Stimulated activated memory B cell treated with anti-CD40 and anti-IgM and Interleukin-4, amounts not matched to agents 10 μg/mL and 1 μg/mL and 100 μg/mL, for 72 hours (primary cell): ENCODE measurements at places on chromosomes 7 and 10.

GRCh38 chr10:117997673-117998072 is 49.1 kb downstream of the RAB11FIP2 start:
- H3K27me3 ChIP-seq = no peaks in the 10 kb centered on the region
- H3K27ac ChIP-seq = no peak overlapping the region
- no peak for ATAC-seq

DNA sequence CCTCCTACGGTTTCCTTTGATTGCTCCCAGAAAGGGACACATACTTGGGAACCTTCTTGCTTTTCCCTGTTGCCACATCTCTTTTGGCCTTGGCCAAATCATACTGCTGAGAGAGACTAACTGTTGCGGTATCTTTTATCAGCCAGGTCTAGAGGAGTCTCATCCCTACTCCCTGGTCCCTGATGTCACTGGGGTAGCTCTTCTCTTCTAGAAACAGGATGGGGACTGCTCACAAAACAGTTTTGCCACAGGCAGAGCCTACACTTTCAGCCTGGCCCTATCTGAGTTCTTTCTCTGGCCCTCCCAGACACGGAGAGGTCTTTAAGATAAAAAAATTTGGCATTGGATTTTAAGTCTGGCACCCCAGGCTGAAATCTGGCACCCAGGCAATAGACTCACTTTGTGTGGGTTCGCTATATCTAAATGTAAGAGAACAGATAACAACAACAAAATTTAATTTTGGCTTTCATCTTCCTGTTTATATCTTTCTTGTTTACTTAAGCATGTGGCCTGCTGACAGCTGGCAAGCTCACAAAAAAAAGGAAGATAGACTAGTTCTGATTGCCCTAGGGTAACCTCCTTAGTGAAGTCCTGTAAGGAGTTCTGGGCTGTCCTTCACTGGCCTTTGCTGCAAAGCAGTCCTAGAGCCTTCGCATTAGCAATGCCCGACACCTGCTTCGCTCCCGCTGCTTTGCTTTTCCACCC is 228.3 kb upstream of the NPVF start:
- H3K27me3 ChIP-seq = peaks cover 16% of the 10 kb centered on the region
- H3K27ac ChIP-seq = no peak overlapping the region
- H3K4me3 ChIP-seq = no peak overlapping the region
- ATAC-seq = no peak
- H3K36me3 ChIP-seq = no peaks in the 10 kb centered on the region
- H3K4me1 ChIP-seq = no peaks in the 10 kb centered on the region

DNA sequence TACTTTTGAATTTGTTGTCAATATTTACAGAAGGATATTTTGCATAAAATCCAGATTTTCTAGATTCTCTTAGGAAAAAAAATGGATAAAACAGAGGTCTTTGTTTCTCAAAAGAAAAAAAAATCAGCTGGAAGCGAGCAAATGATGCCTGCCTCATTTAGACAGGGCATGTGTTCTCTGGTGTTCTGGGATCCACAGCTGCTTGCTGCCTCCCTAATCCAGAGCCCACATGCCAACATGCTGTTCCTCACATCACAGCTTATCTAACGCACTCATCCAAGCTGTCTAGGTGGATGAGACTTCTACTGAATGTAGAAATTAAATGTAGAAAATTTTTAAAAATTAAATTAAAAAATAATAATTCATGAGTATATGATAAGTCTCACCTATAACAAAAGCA is 630.1 kb downstream of the SORCS1 start:
- no peaks in the 10 kb centered on the region for H3K27me3 ChIP-seq
- ATAC-seq = no peak
- H3K36me3 ChIP-seq = no peaks in the 10 kb centered on the region
- H3K27ac ChIP-seq = no peak overlapping the region
- no peaks in the 10 kb centered on the region for H3K4me1 ChIP-seq
- no peak overlapping the region for H3K4me3 ChIP-seq

- H3K27me3 ChIP-seq = no peaks in the 10 kb centered on the region
- ATAC-seq = no peak
- H3K27ac ChIP-seq = no peak overlapping the region
- no peak overlapping the region for H3K4me3 ChIP-seq
Measured at GRCh38 chr10:96891840-96892239, 59.7 kb downstream of the LCOR start.

DNA sequence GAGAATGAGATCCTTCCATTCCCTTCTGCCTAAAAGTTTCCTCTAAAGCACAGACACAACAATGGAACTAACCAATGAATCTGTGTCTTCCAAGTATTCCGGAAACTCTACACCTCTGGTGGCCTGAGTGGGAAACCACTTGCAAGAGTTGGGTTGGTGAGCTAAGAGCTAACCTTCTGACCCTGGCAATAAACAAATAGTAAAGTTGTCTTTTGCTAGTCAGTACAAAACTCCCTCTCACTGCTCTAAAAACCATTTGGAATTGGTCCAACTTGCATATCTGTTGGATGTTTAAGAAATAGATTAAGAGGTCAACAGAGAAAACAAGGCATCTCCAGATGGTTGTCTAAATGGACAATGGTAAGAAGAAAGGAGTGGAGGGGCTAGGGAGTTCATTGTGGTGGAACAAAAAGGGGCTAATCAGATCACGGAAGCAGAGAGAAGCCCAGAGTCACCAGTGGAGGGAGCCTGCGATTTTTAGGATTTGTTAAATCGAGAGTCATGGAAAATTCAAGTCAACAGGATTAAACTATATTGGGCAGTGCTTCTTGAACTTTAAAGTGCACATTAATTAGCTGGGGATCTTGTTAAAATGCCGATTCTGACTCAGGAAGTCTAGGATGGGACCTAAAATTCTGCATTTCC is 192.3 kb downstream of the EVX1 start:
- no peak overlapping the region for H3K27ac ChIP-seq
- H3K36me3 ChIP-seq = no peaks in the 10 kb centered on the region
- H3K27me3 ChIP-seq = peaks cover 8% of the 10 kb centered on the region
- peaks cover 6% of the 10 kb centered on the region for H3K4me1 ChIP-seq
- no peak overlapping the region for H3K4me3 ChIP-seq

- H3K4me3 ChIP-seq = no peak overlapping the region
- H3K27me3 ChIP-seq = no peaks in the 10 kb centered on the region
- no peak overlapping the region for H3K27ac ChIP-seq
- peaks cover 10% of the 10 kb centered on the region for H3K4me1 ChIP-seq
- H3K36me3 ChIP-seq = peaks cover 13% of the 10 kb centered on the region
Measured at GRCh38 chr7:148865283-148865682, 18.8 kb downstream of the EZH2 start.

GRCh38 chr10:46551701-46552525 is 4.5 kb downstream of the GPRIN2 start:
- H3K36me3 ChIP-seq = no peaks in the 10 kb centered on the region
- ATAC-seq = no peak
- H3K27ac ChIP-seq = no peak overlapping the region
- no peaks in the 10 kb centered on the region for H3K27me3 ChIP-seq
- peaks cover 2% of the 10 kb centered on the region for H3K4me1 ChIP-seq
- H3K4me3 ChIP-seq = no peak overlapping the region

DNA sequence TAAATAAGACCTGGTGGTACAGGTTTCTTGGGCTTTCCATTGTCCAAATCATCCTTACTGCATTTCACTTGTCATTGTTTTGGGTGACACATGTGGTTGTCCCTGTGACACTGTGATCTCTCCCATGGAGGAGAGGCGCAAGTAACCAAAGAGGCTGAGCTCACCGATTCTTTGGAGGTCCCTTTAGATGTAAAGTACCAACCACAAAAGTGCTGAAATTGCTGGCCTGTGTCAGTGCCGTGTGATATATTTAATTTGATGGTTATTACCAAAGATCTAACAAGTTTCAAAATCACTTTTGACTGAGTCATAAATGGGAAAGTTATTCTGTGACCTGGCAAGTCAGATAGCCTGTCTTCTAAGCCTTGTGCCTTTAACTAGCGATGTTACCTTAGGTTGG is 19.4 kb downstream of the MCM10 start:
- peak overlapping the region; percentile 48 for H3K27ac ChIP-seq
- ATAC-seq = peak; percentile 62
- peaks cover 7% of the 10 kb centered on the region for H3K27me3 ChIP-seq
- H3K36me3 ChIP-seq = peaks cover 15% of the 10 kb centered on the region
- H3K4me1 ChIP-seq = peaks cover 8% of the 10 kb centered on the region
